ENCODE measurements at places on chromosomes 3 and 15.

GRCh38 chr3:141012571-141012970 is 38.6 kb upstream of the SPSB4 start:
- DNase-seq, result no peak

- DNase-seq, result no peak
Observed at GRCh38 chr15:31358957-31359701, 32.5 kb downstream of the KLF13 start.

DNA sequence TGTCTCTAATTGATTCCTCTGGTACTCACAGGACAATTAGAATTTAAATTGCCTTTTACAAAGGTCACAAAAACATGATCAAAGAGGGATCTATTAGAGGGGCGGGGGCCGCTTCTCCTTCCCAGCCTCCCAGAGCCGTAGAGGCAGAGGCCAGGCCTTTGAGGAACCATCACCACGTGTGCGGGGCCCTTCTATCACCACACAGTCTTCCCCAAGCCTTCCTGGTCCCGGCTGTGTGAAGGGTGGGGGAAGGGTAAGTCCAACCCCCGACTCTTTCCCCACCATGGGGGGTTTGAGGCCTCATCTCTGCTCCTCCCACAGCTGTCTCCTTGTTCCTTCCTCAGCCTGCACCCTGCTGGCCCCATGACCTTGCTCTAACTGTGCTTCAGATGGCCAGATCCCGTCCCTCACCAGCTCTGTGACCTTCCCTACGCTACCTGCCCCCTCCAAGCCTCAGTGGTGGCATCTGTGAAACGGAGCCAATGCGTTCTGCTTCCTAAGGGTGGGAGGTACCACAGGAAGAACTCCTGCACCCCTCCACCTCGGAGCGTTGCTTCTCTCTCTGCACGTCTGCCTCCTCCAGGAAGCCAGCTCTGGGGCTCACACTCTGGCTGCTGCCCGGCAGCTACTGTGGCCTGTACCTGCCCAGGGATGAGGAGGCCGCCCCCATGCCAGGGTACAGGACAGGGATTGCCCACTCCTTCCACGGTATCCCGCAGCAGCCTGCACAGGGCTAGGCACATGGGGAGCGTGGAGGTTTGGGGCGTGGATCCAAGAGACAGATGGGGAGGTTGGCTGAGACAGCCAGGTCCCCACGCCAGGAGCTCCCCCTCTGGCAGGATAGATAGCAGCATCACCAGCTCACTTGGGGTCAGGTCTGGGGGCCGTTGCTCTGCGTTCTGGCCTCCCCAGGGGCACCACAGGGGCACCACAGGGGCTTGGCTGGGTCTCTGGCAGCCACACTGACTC is 83.8 kb downstream of the LINGO1 start:
- no peak for DNase-seq

DNA sequence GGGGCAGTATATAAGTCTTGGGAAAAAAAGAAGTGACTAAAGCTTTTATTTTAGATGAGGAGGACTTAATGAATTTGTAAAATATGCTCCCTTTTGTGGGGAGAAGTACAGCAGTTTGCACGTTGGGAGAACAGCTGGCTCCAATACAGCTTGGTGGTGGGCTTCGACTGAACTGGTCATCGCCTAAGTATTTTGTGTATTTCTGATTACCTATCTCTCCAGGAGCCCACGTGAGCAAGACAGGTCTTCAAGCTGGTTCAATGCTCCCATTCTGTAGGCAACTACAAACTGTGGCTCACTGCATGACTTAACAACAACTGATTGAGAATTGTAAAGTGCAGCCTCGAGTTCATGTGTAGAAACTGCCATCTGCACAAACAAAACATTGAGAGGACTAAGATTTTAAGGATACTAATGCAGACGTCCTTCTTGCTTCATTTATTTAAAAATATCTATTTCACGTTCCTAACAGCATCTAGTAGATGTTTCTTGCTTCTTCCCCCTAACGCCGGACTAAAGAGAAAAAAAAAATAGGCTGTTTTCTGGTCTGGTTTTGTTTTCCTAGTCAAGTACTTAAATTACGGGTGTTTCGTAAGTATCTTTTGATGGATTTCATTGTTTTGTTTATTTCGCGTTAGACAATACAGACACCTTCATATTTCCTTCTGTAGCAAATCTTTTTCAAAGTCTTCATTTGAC is 1.4 kb upstream of the GREM1 start:
- DNase-seq, result no peak

DNA sequence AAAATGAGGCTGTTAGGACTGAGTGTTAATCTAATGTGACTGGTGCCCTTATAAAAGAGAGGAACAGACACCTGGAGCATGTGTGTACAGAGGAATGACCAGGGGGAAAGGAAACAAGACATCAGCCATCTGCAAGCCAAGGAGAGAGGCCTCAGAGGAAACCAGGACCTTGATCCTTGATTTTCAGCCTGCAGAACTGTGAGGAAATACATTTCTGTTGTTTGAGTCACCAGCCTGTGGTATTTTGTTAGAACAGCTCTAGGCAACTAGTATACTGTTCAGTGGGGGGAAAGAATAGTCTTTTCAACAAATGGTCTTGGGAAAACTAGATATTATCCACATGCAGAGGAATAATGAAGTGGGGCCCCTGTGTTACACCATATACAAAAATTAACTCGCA is 80.6 kb downstream of the CCR1 start:
- DNase-seq, result no peak

GRCh38 chr15:27086149-27086548 is 115.2 kb downstream of the GABRG3 start:
- no peak for DNase-seq

GRCh38 chr3:68999605-69000004 is 13.9 kb downstream of the EOGT start:
- DNase-seq, result no peak

DNA sequence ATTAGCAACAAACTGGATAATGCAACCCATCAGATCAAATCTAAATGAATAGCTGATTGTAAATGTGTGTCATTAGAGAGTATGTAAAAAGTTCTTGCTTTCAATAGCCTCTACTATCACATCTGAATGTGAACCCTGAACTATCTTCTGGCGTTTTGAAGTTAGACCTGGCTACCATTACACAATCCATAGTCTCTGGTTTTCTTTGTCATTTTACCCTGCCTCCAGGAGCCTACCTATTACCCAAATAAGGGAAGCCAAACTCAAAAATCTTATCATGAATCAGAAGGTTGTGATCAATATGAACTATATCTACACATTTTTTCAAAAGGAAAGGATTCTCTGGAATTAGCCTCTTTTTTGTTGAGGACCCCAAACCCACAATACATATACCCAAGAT is 31.8 kb downstream of the PCYT1A start:
- DNase-seq, result no peak

- DNase-seq, result no peak
Observed at GRCh38 chr15:75058127-75058905, 34.9 kb downstream of the PPCDC start.

DNA sequence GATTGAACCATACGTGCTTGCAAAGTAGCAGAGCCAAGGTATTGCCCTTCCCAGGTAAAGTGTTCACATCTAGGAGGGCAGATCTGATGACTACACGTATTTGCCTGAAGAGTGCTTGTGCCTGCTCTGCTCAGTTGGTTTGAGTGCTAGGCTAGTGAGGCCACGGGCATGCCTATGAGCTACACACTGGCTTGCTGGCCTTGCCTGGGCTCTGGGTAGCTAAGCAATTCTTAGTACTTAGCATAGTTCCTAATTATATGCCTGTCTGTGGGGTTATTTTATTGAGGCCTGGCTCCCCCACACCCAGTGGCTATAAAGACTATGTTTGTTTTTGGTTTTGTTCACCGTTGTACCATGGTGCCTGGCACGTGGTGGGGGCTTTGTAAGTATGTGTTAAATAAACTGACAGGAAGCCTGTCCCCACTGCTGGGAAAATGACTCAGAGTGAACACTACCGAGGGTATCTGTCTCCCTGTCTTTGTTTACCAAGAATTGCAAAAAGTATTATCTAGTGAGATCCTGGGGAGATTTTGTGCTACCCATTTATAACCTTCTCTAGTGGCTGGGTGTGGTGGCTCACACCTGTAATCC is 72.1 kb upstream of the ETV5 start:
- DNase-seq, result no peak

GRCh38 chr15:39191871-39192291 is 389.0 kb upstream of the THBS1 start:
- no peak for DNase-seq

GRCh38 chr3:54180921-54181320 is 58.6 kb downstream of the CACNA2D3 start:
- no peak for DNase-seq

- DNase-seq, result no peak
Observed at GRCh38 chr15:83113881-83114674, 6.6 kb downstream of the TM6SF1 start.

GRCh38 chr3:46187876-46188275 is 20.2 kb downstream of the CCR1 start:
- DNase-seq, result no peak

GRCh38 chr15:68042156-68042854 is 11.8 kb upstream of the PIAS1 start:
- DNase-seq, result no peak

- DNase-seq, result no peak
Observed at GRCh38 chr3:50428007-50428633, 68.8 kb upstream of the TMEM115 start.

GRCh38 chr15:100720406-100720967 is 118.1 kb downstream of the ASB7 start:
- DNase-seq, result no peak

GRCh38 chr15:71570736-71571135 is 239.6 kb upstream of the NR2E3 start:
- no peak for DNase-seq

DNA sequence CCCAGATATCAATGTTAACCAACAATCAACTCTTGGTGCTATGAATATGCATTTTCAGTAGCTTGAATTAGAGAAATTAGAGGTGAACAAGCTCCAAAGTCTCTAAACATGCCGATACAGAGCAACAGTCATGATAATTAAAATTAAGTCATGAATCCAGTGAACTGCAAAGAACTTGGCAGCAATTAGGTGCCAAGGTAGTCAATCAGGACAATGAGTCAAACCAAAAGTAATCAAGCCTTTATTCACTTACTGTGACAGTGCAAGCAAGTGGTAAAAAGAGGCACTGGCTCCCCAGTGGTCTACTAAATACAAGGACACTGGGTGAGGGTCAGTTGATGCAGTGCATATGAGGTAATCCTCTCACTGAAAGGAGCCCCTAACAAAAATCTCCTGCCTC is 1.8 kb downstream of the ZNF770 start:
- no peak for DNase-seq

DNA sequence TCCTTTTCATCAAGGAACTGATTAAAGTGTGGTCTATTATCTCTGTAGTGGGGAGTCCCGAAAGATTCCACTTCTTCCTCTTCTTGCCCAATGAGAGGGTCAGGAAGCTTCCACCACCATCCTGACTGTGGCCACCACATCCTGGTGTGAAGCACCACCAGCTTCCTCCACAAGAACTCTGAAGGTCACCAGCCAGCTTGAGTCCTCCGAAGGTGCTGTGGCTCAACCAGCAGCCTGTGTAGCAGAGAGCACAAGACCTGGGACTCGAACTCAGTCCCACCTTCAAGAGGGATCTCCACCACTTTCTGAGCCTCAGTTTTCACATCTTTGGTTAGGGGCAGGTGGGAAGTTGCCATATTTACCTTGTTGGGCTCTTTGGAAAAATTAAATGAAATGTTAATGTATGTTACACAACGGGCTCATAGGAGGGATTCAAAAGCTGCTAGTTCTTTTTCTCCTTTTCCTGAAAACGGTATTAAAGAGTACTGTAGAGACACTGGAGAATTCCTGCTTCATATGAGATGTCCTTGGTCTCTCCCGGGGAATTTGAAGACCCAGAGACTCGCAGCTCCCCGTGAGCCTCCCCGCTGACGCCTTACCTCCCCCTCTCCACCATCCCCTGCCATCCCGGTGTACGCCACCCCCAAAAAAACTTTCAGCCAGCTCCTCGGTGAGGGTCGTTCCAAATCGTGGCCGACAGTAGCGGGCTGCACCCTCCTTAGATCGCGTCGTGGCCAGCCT is 816 bp upstream of the ACAN start:
- no peak for DNase-seq

GRCh38 chr3:42177801-42178150 is 86.6 kb downstream of the TRAK1 start:
- no peak for DNase-seq

- no peak for DNase-seq
Observed at GRCh38 chr3:133477487-133477886, 77.6 kb downstream of the BFSP2 start.

DNA sequence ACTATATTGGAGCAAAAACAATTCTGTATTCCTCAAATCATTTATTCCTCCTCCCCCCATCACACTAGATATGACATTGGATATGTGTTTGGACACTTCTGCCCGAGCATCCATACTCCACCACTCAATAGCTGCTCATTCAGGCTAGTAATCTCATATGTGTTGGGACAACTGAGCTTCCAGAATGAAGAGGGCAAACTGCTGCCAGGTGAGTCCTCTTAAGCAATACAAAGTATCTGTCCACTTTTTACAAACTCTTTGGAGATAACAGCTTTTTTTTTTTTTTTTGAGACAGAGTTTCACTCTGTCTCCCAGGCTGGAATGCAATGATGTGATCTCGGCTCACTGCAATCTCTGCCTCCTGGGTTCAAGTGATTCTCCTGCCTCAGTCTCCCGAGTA is 5.4 kb upstream of the TNFSF10 start:
- no peak for DNase-seq
